Left ventricle myocardium superior (tissue), 1 donor: ENCODE measurements at places on chromosomes 16 and 17. TPM values are rescaled to one million over a fixed set of nuclear protein-coding genes. Genes with fewer than 3 reads are reported as not detected.

- DNase-seq: no peak
Measured at GRCh38 chr17:79214459-79214858, 139.8 kb downstream of the ENGASE start.

GRCh38 chr17:54933921-54934320, 33.3 kb downstream of the TOM1L1 start:
- no peak for DNase-seq

SSTR5 gene
- 25.8 TPM for total RNA-seq

DNA sequence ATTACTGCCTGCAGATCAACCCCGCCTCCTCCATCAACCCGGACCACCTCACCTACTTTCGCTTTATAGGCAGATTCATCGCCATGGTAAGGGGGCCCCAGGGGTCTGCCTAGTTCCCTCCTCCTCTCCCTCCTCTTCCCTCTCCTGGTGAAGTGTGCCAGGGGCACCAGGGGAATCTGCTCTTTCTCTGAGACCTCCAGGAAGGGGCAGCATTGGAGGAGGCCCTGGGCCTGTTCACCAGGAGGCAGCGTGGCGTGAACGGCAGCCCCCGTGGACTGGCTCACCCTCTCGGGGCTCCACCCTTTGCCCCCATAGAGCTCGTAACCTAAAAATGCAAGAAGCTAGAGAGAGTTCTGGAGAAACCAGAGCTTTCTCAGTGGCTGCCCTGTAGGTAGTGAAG, 17.1 kb upstream of the CLEC18A start:
- DNase-seq: no peak

GRCh38 chr17:72714357-72714966, 378.0 kb downstream of the SLC39A11 start:
- DNase-seq: no peak

GRAPL gene
- total RNA-seq: 1.0 TPM

CLEC3A gene
- not detected for total RNA-seq

- DNase-seq: no peak
Measured at GRCh38 chr17:80724775-80725266, 180.2 kb downstream of the RPTOR start.

KRTAP16-1 gene
- not detected for total RNA-seq

SLC5A10 gene
- not detected for total RNA-seq

DNA sequence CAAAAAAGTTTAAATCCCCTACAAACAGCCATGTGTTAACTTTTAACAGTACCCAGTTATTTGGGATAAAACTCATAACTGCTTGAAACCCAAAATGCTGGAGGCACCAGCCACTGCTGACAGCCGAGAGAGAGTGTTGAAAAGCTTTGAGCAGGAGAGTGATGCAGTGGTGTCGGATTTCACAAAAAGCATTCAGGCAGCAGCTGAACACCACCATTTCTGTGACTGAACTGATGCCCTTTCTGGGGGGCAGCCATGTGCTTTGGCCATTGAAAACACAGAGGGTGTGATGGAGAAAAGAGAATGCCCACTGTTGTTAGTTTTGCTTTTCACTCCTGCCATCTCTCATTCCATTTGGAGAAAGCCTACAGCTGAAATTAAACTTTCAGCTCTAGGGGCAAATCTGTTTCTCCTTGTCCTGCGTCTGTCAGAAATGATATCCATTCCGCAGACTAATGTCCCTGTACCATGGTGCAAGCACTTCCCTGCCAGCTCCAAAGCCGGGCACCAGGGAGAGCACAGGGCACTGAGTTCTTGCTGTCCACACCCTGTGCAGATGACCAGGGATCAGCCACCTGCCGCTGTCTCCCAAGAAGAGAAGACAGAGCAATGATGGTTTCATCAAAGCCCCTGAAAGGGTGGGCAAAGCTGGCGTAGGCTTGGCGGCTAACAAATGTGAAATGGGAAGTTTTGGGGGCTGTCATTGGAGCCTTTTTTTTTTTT, 16.6 kb upstream of the MLYCD start:
- DNase-seq: peak; percentile 55

- DNase-seq: peak; percentile 9
Measured at GRCh38 chr16:16139061-16139460, 84.2 kb downstream of the ABCC6 start.

DNA sequence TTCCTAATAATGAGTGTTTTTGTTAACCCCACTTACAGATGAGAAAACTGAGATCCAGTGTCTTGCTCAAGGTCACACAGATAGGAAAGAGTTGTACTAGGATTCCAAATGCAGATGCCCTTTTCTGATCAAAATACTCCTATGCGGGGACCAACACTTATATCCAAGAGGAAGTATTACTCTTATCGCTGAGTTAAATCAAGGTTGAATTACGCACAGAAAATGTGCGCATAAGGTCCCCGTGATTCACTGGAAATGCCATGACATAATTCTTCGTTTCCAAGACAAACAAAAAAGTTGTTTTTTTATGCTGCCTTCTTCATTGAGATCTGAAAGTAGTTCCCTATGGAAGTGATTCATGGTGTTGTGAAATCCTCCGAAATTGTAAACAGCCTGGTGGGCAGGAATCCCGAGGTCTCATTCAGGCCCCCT, 463.8 kb upstream of the HSBP1 start:
- DNase-seq: no peak

DNA sequence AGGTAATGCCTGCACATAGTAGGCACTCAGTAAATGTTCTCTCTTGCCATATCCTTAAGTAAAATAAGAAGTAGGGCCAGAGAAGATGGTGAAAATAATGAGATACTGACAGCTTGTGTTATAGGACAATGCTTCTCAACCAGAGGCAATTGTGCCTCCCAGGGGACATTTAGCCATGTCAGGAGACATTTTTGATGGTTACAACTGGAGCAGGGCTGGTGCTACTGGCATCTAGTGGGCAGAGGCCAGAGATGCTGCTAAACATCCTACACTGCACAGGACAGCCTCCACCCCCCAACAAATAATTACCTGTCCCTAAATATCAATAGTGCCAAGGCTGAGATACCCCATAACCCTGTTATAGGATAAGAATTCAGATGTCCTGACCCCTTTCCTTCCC, 1.7 kb downstream of the RAD51D start:
- DNase-seq: no peak

TBC1D3L gene
- 8.6 TPM for total RNA-seq

- no peak for DNase-seq
Measured at GRCh38 chr17:17661834-17662385, 19.3 kb upstream of the RAI1 start.

- no peak for DNase-seq
Measured at GRCh38 chr16:66277311-66278070, 89.0 kb upstream of the CDH5 start.

ABCA6 gene
- total RNA-seq: 21.5 TPM

DNA sequence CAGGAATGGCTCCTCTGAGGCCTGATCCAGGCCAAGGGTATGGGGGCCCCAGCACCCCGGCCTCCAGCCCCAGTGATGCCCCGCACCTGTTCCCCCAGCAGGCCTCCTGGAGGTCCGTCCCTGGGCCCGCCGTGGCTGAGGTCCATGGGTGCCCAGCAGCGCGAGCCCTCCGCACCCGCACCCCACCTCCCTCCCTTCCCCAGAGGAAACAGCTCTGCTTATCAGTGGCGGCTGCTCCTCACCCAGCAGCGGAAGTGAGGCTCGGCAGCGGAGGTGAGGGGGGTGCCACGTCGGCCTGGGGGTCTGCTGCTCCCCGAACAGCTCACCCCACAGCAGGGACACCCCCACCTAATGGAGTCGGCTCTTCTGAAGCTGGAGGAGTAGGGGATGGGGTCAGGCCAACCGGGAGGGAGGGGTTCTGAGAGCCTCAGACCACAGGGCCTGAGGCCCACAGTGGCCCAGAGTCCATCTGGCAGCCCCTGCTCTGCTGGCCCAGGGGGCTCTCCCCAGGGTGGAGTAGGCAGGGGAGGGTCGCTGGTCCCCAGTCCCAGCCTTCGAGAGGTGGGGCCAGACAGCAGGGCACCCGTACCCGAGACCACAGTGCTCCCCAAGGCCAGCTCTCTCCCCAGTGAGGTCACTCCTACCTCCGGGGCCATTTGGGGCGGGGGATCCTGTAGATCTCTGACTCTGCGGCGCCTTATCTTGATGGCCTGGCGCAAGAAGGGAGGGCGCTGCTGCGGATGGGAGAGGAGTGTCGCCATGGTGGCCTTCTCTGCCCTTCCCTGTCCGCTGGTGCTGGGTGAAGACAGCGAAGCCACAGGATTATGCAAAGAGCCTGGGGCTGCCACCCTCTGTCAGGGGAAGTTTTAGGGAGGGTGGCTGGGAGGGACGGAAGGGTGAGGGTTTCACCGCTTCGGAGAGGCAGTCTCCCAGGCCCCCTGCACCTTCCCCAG, at the start of gene UNC13D:
Gene UNC13D, minus strand, starts transcription at position 828 of the 953 bp plus-strand sequence. Its CDS starts 67 bp downstream, at position 761.
- peak; percentile 53 for DNase-seq

DNA sequence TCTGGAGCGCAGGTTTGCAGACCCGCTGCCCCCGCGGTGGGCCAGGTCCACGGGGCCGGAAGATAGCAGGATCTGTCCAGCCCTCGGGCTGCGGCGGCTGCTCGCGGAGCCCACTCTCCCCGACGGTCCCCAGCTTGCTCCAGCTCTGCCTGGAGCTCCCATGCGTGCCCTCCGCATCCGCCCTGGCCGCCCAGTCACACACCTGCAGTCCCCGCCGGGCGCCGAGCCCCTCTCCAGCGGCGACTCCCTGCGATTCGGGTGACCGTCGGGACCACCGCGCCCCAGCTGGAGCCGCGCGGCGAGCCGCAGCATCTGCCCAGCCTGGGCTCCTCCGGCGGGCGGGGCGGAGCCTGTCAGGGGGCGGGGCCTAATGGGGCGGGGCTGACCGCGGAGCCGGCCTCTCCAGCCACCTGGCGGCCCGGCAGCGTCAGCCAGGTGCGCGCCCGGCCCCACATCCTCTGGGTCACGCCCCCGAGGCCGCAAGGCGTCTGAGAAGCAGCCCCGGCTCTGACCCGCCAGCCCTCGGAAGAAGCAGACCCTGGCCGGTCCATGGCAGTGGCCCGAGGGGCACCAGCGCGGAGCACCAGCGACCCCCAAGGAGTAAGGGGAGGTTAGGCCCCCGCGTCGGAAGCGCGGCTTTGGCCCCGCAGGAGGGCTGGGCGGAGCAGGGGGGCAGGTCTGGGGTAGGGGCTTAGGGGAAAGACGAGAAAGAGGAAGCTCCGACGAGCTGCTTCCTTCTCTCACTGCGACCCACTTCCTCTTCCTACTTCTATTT, at the start of gene PIK3R5:
Gene PIK3R5, minus strand, starts transcription at position 314 of the 775 bp plus-strand sequence. CDS start 54,213 bp downstream, outside the sequence.
- DNase-seq: peak; percentile 67

- DNase-seq: no peak
Measured at GRCh38 chr16:66036184-66036583, 330.3 kb upstream of the CDH5 start.

GRCh38 chr17:181245-182049, at the start of gene DOC2B:
Gene DOC2B (minus strand): TSS chr17:181650. CDS start chr17:181479, 171 bp downstream.
- peak; percentile 81 for DNase-seq

- DNase-seq: peak; percentile 87
Measured at GRCh38 chr16:70715055-70715858, 29.4 kb upstream of the MTSS2 start.

DPEP3 gene
- not detected for total RNA-seq

- DNase-seq: peak; percentile 60
Measured at GRCh38 chr17:17416400-17417360, 60.1 kb upstream of the MED9 start.

DNA sequence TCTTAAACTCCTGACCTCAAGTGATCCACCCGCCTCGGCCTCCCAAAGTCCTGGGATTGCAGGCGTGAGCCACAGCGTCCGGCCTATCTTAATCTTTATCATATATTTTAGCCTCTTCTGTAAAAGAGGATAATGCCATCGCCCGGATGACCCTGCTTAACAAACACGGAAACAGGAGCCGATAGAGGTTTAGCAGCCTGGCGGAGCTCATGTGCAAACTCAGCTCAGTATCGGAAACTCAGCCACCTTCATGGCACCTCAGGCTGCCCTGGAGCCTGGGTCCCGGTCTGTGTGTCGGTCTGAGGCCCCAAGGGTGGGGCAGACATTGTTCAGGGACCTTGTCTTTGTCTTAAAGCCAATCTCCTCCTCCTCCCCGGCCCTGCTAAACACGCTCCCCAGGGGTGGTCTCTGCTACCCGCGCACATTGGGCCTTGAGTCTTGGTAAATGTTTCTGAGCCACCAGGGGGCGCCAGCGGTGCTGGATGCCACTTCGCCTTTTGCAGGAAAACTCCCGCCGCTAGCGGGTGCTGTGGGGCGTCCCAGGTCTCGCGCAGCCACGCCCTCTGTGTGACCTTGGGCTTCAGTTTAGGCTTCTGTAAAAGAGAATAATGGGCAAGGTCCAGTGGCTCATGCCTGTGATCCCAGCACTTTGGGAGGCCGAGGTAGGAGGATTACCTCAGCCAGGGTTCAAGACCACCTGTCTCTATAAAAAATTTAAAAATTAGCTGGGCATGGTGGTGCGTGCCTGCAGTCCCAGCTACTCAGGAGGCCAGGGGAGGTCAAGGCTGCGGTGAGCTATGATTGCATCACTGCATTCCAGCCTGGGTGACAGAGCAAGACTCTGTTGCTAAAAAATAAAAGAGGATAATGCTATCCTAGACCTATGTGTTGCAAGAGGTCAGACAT, 2.7 kb downstream of the CETP start:
- DNase-seq: peak; percentile 94

ZNF469 gene
- 1.0 TPM for total RNA-seq

GRCh38 chr16:67304020-67304419, 22.5 kb downstream of the KCTD19 start:
- no peak for DNase-seq

CSH2 gene
- not detected for total RNA-seq

- peak; percentile 20 for DNase-seq
Measured at GRCh38 chr16:84059111-84059510, 16.5 kb upstream of the SLC38A8 start.

DNA sequence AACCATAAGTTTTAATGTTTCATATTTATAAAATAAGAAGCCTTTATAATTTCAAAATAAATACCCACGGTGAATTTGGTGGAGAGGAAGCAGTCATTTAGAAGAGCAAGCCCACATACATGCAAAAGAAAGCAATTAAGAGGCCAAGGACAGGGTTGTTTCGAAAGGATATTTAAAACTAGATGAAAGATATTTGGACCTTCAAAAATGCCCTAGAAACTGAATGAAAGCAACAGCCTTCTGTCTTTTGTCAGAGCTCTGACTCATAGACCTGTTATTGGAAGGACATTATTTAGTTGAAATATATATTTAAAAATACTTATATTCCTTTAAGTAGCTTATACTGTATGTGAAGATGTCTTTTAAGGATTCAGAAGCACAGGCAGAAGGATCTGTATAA, 8.6 kb upstream of the METTL9 start:
- DNase-seq: no peak

DNA sequence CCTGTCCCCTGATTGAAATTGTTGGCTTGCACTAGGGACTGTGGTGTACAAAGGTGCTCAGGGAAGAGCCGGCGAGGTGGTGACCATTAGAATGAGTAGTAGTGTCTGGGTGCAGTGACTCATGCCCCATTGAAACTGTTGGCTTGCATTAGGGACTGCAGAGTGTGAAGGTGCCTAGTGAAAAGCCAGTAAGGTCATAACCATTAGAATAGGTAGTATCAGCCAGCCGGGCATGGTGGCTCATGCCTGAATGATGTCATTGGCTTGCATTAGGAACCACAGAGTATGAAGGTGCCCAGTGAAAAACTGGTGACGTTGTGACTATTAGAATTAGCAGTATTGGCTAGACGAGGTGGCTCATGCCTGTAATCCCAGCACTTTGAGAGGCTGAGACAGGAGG, 78.9 kb downstream of the ABCC6 start:
- DNase-seq: peak; percentile 5

GID4 gene
- total RNA-seq: 23.5 TPM
